A549 treated with GW870086 at 1 μM for 4 hours (cell line): ENCODE measurements at places on chromosomes 2 and 18. TPM values are rescaled to one million over a fixed set of nuclear protein-coding genes. Genes with fewer than 3 reads are reported as not detected.

RAB6D gene
- 0.05 TPM in 1 of 5 replicates, not detected in the others for total RNA-seq

RSAD2 gene
- total RNA-seq, result 0.13 to 0.30 TPM (median 0.25 TPM) in 5 replicates

BUB1 gene
- 36.1 to 46.7 TPM (median 41.3 TPM) in 5 replicates for total RNA-seq

IL36G gene
- 0.13 TPM in 1 of 5 replicates, not detected in the others for total RNA-seq

SULT1C4 gene
- not detected in 5 replicates for total RNA-seq

IL1R2 gene
- total RNA-seq, result 0.72 to 1.9 TPM (median 1.0 TPM) in 5 replicates
